NCI-H226 (cell line): ENCODE measurements at places on chromosomes 4 and X.

DNA sequence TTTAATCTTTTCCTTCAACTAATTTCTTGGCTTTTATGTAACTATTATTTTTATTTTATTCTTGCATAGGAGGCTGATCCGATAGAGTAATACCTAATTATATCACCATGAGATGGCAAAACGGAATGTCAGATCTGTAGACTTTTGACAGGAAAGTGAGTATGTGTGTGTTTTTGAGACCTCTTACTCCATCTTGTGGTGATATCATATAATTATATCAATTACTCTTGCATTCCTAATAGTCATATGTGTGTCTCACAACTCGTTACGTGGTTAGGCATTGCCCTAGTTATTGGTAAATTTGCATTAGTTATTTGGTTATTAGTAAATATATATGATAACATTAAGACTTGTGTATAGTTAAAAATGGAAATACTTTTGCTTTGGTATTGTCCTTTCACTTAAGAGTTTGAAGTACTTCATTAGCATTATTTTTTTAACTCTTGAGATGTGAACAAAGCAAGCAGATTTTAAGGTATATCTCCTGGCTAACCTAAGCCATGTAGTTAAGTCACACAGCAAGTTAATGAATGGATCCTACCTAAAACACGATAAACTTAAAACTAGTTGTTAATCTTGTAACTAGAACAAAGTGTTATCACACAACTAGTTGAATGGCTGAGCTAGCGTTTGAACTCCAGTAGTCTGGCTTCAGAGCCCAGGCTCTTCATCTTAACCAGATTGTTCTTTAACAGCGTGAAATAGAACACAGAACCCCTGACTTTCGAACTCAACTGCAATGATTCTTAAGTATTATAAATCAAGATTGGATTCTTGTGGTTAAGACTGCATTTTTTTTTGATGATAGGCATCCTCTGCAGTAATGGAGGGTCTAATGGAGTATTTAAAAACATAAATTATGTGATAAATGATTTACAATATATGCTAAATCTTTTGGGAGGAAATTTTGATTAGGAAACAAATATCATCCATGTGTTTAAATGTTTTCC is 67.1 kb downstream of the PGRMC2 start:
- peak; percentile 33 for DNase-seq

DNA sequence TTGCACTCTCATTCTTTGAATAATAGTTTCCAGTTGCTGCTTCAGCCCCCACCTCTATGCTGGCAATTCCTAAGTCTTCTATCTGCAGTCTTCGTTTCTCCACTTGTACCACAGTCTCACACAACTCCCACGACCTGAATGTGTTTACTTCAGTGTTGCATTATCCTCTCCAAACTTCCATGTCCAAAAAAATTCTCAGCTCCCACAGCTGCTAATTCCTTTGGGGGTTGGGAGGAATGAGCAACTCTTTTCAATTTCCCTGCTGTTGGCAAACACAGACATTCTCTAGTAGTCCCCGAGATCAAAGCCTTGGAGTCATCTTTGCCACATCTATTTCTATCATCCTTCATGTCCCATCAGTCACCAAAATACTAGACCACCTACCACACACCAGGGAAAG is 14.4 kb upstream of the CDS1 start:
- no peak for DNase-seq

- no peak for DNase-seq
Observed at GRCh38 chrX:133366735-133367134, 48.6 kb downstream of the GPC4 start.

DNA sequence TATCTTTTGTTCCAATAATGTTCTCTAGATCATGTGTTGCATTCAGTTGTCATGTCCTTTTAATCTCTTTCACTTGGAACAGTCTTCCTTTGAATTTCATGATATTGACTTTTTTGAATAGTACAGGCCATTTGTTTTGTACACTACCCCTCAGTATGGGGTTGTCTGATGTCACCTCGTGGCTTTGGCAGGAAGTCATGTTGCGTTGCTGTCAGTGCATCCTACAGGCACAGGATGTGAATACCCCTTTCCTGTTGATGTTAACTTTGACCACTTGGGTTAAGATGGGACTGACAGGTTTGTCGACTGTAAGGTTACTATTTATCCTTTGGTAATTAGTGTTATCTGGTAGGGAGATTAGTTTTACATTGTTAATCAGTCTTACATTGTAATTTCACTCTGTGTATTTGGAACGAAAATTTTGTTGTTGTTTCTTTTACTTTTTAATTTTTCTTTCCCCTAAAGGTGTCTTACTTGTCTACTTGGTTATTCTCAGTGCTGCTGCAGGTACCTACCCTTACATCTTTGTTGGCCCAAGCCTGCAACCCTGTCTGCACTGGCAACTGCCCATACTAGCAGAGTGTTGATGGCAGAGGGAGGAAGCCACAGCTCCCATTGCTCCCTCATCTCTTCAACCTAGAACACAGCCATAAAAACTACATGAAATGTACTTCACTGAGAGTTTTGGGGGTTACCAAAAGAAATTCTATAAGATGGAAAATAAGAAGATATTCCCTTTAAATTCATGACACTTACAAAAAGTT is 14.7 kb upstream of the ATP8A1 start:
- DNase-seq: no peak

DNA sequence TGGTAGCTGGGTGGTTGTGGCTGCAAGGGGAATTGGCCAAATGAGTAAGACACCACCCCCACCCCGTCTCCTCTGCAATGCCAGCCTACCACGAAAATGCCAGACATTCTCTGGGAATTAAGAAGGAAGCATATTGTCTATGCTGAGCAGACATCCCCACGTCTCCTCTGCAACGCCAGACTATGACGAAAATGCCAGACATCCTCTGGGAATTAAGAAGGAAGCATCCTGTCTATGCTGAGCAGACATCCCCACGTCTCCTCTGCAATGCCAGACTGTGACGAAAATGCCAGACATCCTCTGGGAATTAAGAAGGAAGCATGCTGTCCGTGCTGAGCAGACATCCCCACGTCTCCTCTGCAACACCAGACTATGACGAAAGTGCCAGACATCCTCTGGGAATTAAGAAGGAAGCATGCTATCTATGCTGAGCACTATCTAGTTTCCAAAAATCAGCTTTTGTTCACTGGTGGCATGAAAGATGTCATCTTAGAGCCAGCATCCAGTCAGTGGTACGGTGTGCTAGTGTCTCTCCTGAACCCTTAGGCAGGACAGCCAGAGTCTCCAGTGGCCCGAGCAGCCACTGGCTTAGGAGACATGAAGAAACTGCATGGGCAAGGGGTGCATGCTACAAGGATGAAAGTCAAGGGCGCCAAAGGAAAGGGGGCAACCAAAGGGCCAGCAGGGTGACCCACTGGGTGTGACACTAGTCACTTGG is 339.8 kb upstream of the FRG1 start:
- no peak for DNase-seq

GRCh38 chr4:125891597-125892258 is 577.0 kb downstream of the FAT4 start:
- peak; percentile 51 for DNase-seq

GRCh38 chr4:4387531-4388310 is 819 bp downstream of the NSG1 start:
- DNase-seq: no peak

- DNase-seq: no peak
Observed at GRCh38 chr4:182222766-182223165, 20.4 kb upstream of the TENM3 start.

DNA sequence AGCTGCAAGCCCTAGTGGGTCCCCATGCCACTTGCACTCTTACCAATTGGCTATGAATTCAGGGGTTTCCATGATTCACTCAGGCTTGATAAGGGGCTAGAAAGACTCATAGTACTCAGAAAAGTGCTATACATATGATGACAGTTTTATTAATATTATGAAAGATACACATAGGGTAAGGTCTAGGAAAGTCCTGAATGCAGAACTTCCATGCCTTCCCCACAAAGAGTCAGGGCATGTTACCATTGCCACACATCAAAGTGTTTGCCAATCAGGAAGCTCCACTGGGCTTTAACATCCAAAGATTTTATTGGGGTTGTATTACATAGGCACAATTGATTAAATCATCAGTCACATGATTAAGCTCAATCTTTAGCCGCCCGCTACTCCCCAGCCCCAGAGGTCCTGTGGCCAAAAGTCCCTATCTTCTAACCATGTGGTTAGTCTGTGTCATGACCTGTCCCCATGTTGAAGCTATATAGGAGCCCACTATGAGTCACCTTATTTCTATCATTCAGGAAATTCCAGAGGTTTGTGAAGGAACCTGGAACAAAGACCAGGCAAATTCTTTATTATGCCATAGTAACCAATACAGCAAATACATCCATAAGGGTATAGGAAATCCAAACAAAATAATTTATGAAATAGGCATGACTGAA is 635.6 kb downstream of the STPG2 start:
- DNase-seq: peak; percentile 47

DNA sequence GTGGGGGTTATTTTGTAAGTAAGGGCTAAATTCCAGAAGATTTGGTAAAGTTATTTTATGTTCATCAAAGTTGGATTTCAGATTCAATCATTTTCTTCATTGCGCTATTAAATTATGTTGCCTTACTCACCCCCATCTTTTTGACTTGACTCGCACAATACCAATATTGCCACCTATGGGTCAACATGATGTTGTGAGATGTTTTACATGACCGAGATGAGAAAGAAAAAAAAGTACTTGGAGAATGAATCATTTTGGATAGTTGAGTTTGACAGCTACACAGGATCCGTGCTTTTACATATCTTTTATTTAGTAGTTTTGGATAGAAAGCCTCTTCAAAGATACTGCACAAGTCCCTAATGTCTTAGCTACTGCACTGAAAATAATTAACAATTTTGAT is 224.2 kb upstream of the EMCN start:
- peak; percentile 58 for DNase-seq

- no peak for DNase-seq
Observed at GRCh38 chr4:113285501-113285900, 236.0 kb downstream of the ANK2 start.

DNA sequence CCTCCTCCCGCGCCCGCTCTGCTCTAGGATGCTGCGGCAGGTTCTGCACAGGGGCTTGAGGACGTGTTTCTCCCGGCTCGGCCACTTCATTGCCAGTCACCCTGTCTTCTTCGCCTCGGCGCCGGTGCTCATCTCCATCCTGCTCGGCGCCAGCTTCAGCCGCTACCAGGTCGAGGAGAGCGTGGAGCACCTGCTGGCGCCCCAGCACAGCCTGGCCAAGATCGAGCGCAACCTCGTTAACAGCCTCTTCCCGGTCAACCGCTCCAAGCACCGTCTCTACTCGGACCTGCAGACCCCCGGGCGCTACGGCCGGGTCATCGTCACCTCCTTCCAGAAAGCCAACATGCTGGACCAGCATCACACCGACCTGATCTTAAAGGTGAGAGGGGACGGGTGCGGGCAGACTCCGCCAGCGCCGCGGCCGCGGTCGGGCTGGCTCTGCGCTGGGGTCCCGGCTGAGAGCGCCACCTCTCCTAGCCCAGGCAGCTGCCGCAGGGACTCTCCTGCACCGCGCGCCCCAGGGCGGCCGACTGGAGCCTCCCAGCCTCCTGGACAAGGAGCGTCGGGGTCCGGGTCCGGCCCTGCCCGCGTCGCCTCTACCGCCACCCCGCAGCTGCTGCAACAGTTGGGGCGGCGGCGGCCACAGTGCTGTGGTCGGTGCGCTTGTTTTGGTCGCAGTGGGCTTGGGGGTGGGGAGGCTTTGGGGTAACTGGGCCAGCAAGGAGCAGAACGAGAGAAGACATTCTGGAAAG is at the start of gene PTCHD1:
PTCHD1 (plus strand) TSS at position 2 of the 752 bp plus-strand sequence; CDS start at position 29, 27 bp downstream.
- DNase-seq: no peak

- DNase-seq: peak; percentile 24
Observed at GRCh38 chr4:114734594-114734993, 136.0 kb downstream of the UGT8 start.

DNA sequence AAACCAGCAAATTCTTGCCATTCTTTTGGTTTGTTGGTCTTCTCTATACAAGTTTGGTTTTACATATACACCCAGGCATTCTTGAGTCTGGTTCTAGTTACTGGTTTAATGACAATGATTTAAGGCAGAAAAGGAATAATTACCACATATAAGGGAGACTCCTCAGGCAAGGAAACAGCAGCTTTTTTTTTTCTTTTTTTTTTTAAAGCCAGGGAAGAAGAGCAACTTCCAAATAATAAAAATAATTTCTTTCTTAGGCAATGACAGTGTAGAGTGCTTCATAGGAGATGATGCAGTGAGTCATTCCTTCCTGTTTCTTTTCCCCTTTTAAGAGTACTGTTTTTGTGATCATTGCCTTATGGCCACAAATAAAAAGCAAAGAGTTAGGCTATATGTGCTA is 289.7 kb downstream of the DKK2 start:
- peak; percentile 19 for DNase-seq

GRCh38 chr4:186900984-186901383 is 177.3 kb upstream of the FAT1 start:
- DNase-seq: no peak

DNA sequence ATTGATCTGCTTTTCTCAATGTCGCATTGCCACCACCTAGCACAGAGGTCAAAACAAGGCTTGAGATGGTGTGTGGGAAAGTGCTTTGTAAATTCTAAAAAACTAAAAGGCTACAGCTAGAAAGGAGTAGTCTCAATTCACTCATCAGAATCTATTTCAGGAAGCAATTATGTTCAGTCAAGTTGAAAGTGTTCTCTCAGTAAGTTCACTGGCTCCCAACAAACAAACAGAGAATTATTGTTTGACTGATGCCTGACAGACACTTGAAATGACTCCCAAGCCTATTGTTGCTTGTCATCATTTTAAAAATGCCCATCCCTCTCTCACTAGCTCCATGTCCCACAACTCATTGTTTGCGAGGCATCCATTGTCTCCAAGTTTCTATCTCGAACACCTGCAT is 419.6 kb upstream of the CPEB2 start:
- no peak for DNase-seq

GRCh38 chr4:22463179-22463578 is 52.7 kb downstream of the ADGRA3 start:
- DNase-seq: no peak

DNA sequence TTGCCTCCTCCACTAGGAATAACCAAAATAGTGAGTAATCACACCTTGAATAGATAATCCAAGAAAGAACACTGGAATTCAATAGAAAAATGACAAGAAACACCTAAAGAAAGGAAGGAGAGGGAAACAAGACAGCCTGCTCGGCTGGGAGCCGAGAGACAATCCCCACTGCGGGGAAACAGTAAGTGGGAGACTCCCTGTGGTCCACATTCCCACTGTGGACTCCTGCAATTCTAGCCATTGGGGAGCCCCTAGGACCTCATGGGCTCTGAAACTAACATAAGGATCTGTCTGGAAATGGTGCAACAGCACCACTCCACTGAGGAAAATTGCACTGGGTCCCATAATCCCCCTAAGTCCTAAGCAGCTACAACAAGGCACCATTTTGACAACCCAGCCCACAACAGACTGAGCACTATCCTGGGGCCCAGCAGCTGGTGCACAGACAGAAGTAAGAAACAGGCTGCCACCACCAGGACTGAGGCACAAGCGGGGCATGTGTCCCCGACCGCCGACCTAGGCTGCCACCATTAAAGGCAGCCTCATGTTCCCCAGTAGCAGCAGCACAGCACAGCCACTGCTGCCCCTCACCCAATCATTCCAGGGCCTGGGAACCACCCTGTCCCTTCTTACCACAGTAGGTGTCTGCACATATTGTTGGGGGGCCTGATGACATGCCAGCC is 14.2 kb downstream of the LRBA start:
- DNase-seq: no peak

- DNase-seq: no peak
Observed at GRCh38 chr4:160372390-160372789, 1269.5 kb downstream of the RAPGEF2 start.
